HFFc6 (cell line): ENCODE measurements at places on chromosomes 1 and 21.

DNA sequence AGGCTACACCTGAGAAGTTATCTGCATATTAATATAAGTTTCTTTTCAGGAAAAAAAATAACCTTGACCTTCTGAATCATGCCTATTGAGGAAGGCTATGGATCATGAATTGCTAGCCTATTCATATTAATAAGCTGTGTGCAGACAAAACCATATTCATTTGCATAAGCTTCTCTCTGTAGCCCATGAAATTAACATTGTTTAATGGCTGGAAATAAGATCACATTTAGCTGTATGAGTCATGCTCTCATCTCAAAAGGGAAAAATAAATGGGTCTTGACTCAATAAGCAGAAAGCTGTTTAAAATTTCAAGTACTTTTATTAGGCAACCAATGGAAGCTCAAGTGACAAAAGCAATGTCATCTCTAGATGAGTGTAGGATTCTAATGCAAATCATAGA, 330.0 kb upstream of the DEPDC1 start:
- no peak for DNase-seq

DNA sequence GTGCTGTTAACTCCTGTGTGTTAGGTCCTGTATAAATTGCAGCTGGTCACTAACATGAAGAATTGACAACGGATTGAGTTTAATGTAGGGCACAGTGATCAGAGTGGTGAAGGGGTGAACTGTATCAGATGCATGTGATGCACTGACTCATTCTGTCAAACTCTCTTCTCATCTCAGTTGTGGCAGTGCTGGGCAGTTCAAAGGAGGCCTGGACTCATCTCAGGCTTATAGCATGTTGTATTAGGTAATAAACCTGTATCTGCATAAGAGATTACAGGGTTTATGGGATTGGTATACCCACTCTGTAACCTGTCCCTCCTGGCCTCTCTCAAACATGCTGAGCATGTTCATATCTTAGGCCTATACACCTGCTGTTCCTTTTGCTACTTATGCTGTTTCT, 12.4 kb upstream of the GBP3 start:
- DNase-seq: no peak

- DNase-seq: no peak
These were observed 353.0 kb downstream of the NPHP4 start for GRCh38 chr1:5639106-5639722.

- no peak for DNase-seq
These were observed 795 bp upstream of the AHDC1 start for GRCh38 chr1:27604579-27605299.

DNA sequence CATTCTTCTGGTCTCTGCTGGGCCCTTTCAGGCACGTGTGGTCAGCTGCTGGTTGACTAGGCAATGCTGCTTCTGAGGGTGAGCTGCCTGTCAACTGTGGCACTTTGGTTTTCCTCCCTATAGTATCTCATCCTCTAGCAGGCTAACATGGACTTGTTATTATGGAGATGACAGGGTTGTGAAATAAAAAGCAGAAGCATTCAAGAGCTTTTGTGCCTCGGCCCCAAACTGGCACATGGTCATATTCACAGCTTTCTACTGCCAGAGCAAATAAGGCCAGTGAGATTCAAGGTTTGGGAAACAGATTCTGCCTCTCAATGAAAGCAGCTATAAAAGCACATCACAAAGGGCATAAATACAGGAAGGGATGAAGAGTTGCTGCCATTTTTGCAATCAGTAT, 1.6 kb upstream of the ZNF124 start:
- no peak for DNase-seq

GRCh38 chr1:234833646-234834045, 223.7 kb upstream of the IRF2BP2 start:
- no peak for DNase-seq

DNA sequence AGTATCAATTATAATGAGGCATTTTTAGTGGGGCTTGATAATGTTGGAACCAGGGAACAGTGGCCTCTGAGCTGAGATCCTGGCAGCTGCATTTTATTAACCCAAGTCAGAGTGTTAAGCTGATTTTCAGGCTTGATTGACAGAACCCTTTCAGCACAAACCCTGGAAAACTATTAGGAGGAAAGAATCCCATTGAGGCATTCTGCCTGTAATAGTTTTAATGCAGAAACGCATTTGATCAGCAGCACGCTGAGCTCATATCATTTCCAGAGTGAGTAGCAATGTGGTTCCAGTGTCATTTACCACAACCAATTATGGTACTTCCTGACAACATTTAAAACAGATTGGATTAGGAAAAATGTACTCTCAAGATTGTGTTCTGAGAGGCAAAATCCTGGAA, 78.3 kb upstream of the BARHL2 start:
- no peak for DNase-seq

- peak; percentile 71 for DNase-seq
These were observed 1.0 kb upstream of the DIRAS3 start for GRCh38 chr1:68051475-68051874.

DNA sequence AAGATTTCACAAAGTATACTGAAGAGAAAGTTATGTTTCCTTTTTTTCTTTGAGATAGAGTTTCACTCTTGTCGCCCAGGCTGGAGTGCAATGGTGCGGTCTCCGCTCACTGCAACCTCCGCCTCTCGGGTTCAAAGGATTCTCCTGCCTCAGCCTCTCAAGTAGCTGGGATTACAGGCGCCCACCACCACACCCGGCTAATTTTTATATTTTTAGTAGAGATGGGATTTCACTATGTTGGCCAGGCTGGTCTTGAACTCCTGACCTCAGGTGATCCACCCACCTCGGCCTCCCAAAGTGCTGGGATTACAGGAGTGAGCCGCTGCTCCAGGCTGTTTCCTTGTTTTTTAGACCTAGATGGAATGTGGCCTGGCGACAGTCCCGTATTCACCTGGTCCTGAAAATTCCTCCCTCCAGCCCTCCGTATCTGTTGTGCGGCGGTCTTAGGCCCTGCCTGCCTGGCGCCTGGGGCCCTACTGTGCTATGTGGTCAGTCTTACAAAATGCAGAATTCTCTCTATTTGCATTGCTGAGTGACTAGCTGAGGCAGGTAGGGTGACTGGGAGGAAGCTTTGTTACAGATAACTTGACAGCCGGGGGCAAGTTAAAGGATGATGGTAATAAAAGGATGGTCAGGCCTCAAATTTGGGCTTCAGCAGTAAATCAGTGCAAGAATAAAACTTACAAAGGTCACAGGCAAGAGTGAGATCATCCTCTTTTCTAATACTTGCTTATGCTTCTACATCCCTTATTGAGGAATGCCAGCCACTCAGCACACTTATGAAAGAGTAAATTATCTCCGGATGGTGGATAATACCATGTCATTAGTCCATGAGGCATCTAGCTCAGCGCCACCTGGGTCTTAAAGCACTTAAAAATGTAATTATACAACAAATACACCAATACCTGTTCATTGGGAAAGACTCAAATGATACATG, 30.3 kb downstream of the PARK7 start:
- no peak for DNase-seq

GRCh38 chr1:246275036-246275435, 232.0 kb downstream of the SMYD3 start:
- DNase-seq: no peak
